Fibroblast of skin of left biceps (primary cell): ENCODE measurements at places on chromosomes 6 and 20.

DNA sequence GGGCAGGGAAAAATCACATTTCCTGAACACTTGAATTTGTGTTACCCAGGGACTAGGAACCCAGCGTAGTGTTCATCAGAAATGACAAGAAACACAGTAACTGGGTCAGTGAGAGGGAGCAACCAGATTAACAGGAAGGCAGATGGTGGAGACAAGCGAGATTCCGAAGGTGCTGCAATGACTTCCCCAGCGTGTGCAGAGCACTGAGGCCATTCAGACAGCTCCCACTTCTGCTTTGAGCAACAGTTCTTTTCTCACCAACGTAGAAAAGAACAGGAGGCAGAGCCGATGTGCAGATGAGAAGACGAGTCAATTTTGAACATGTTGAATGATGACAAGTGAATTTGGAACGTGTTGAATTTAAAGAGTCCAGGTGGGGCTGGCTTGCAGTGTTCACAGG is 63.1 kb upstream of the IFNGR1 start:
- no peak for DNase-seq

DNA sequence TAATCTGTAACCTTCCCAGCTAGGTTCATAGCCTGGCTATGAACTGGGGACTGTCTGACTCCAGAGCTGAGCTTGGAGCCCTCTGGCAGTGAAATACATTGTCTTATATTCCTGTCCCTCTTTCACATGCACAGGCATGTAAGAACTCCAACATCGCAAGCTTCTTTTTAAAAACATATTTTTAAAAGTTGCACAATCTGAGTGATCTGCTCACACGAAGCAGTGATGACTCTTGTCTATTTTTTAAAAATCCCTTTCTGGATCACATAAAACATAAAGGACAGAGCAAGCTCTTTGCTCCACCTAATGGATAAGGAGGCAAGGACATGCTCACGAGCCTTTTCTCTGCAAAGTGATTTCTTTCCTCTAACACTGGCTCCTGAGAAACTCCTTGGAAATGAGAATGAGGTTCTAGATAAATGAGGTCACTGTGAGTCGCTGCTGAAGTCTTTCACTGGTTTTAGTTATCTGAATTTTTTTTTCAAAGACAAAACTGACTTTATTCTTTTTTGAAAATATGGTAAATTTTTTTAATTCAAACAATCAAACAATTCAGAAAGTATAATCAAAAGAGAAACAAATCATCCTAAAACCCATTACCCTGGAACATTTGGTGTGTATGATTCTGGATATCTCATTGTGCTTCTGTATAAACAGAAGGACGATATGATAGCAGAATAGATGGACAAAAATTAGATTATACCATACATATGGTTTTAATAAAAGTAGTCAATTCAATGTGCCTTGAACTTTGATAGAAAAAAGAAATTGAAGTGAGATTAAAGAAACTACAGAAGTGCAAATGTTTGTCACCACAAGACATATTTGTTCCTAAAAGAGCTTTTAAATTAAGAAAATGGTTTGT is 30.8 kb downstream of the IL20RA start:
- DNase-seq = peak; percentile 47

GRCh38 chr6:73923905-73924485 is 228.0 kb downstream of the CD109 start:
- peak; percentile 44 for DNase-seq

DNA sequence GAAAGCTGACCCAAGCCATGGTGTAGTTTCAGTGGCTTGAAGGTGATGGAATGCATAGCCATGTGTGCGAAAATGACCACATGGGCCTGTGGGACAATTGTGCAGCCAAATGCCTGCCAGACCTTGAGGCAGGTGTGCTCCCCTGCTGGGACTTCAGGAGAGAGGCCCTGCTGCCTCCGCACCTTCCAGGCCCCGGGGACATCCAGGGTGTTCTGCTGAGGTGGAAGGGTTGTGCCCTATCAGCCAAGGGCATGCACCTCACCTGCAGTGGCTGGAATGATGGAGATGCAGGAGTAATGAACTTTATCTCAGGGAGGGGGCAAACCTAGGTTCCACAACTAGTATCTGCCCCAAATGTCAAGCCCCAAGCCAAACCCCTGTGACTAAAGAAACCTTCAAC is 44.0 kb downstream of the PRND start:
- no peak for DNase-seq

DNA sequence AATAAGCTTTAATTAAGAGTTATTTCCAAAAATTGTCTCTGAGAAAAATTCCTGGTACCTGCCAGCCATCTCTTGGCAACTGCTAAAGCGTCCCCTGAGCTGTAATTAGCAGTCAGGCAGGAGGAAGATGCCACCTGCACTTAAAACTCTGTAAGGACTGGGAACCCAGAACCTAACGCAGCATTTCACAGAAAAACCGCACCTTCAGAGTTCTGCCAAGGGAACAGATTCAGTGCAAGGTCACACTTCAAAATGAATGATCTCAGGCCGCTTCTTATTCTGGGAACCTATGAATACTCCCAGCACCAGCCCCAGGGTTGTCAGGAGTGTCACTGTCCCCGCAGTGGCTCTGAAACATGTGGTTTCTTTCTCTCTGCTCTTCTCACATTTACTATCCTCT is 36.7 kb downstream of the INSM1 start:
- no peak for DNase-seq

GRCh38 chr20:11672959-11673358 is 244.7 kb upstream of the BTBD3 start:
- DNase-seq = no peak

GRCh38 chr20:19275038-19275629 is 62.7 kb downstream of the SLC24A3 start:
- DNase-seq = no peak

- peak; percentile 60 for DNase-seq
These were observed 65.4 kb downstream of the ARHGAP18 start for GRCh38 chr6:129644567-129645015.

GRCh38 chr6:138248011-138248410 is 29.7 kb upstream of the PBOV1 start:
- DNase-seq = no peak

- DNase-seq = no peak
These were observed 167.4 kb upstream of the PCSK2 start for GRCh38 chr20:17059465-17059864.

DNA sequence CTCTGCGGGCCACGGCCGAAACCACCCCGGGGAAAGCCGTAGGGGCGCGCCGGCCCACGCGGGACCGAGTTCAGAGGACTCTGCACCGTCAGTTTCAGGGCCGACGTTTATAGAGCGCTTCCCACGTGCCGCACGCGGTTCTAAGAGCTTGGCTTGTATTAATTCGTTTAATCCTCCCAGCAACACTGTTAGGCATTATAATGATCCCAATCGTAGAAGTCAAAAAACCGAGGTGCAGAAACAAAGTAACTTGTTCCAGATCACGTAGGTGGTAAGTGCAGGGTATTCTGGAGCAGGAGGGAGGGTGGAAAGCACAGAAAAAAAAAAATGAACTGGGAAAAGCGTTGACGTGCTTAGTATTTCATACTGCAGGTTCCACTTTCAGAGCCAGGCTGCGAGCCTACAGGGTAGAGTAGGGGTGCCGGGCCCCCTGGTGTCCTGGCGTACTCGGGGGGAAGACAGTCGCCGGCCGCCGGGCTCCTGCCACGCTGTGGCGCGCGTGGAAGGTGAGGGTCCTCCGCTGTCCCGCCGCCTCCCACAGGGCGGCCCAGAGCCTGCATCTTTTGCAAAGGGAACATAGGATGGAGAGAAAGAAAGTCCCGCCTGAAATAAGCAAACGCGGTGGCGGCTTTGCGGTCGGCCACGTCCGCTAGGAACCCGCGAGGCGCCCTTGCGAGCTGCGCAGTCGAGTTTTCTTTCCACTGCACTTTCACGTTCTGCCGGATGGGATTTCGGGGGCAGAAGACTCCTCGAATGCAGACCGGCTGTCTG is 10.2 kb upstream of the FOXF2 start:
- DNase-seq = no peak

DNA sequence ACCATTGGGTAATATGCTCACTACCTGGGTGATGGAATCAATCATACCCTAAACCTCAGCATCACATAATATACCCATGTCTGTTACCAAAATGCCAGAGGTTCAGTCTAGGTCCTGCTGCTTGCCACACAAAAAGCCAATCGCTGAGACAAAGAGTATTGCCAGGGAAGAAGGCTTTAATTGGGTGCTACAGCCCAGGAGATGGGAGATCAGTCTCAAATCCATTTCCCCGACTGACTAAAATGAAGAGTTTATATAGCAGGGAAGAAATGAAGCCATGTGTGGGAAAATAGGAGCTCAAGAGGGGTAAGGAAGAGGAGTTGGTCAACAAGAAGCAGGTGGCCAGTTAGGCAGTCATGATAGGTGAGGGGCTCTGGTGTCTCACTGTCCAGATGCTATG is 149.6 kb downstream of the QRSL1 start:
- no peak for DNase-seq

GRCh38 chr6:100232781-100233573 is 231.7 kb downstream of the SIM1 start:
- no peak for DNase-seq

DNA sequence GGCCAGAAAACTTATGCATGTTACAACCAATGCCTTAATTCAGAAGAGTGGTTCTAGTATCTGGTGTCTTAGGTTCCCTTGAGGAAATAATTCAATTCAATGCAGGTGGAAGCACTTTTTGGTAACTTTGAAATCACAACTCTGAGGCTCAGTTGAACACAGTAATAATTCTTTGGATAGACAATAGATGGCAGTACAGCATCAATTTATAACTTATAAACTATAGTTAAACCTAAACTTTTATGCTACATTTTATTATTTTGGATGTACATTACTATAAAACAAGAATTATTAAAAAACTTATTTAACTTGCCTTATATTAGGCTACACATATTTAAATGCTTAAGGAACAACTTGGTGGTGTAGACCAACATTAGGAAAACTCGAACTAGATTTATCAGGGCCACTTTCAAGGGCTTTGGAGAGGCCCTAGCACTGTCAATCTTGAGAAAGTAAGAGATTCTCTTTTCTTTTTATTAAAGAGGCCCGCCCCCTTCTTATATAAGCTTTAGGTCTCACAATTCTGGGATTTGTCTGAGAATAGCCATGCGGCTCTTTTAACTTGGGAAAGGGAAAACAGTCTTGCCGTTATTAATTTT is 85.9 kb downstream of the CRYBG1 start:
- no peak for DNase-seq

DNA sequence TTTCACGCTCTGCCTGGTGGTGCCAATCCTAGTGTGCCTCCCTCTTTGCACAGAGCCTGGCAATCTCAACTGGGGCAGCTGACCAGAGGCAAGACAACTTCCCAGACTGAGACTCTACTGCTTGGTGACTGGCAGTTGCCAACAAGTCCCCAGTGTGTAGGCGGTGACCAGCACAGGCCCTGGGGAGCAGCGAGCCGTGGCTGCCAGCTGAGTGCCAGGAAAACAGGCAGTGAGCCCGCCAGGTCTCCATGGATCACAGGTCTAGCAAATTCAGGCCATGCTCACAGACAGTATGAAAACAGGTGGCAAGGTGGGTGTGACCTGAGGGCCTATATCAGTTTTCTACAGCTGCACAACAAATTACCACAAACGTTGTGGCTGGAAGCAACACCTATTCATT is 289.9 kb downstream of the KIF16B start:
- no peak for DNase-seq

- no peak for DNase-seq
These were observed 48.9 kb downstream of the NOL4L start for GRCh38 chr20:32535953-32536823.

DNA sequence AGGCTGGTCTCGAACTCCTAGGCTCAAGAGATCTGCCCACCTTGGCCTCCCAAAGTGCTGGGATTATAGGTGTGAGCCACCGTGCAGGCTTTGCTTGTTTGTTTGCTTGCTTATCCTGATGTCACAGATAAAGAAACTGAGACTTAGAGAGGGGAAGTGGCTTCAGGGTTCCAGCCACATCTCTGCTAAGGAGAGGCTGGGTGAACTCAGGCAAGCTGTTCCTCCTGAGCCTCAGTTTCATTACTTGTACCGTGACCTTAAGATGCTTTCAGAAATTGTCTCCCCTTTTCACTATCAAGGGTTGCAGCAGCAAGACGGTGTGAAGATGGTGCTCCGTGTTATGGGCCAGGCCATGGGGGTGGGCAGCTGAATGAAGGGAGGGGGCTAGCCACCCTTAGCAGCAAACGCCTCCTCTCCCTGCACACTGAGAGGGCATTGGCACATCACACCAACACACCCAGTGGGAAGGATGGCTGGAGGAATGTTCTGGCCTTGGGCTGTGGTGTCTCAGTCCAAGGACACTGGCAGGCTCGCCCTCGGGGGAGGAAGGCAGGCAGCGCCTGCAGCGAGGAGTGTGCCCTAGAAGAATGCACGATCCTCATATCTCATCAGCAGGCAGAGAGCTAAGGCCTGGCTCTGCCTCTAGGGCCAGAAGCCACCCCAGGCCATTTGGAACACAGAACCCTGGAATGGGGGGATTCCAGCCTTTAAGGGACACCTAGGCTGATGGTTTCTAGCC is 48.2 kb upstream of the TLDC2 start:
- no peak for DNase-seq

DNA sequence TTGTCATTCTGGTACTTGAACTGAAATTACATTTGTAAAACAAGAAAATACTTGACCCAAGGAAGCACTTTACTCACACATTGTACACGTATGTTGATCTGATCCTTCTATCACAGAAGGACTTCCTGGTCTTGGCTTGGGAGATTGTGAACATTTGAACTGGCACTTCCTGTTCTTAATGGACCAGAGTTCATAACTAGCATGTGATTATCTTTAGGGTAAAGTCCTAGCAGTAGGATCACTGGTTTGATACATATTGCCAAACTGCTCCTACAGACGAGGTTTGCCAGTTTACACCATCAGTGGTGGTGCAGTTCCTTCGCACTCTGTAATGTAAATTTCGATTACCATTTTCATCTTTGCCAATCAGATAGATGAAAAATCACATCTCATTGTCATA is 12.7 kb downstream of the HECA start:
- DNase-seq = no peak

DNA sequence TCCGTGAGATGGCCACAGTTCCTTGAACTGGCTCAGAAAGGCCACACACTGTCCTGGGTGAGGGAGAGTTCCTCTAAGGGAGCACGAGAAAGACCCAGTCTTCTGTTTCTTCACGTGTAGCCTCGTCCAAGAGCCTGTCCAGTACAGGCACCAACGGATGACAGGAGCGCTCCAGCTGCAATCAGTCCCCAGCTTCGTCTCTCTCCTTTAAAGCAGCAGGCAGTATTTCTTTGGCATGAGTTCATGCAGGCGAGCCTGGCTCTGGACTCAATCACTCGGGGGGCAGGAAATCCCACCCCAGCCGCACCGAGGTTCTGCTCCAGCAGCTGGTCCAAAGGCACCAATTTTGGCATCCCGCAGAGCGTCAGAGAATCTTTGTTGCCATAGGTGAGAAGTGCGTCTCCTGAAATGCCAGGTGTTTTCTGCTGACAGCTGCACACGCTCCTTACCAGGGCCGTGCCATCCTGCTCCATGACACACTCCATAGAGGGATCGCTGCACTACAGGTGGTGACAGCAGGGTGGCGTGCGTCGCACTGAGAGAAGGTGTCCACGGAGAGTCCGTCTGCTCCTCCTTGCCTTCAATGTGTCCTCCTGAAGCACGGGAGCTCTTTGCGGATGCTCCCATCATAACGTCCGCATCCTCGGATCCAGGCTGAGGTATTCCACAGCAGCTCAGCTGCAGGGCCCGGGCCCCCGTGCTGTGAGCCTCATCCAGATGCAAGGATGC is 59.6 kb upstream of the AFDN start:
- no peak for DNase-seq

- no peak for DNase-seq
These were observed 90.6 kb downstream of the EYA2 start for GRCh38 chr20:46985250-46985649.

GRCh38 chr6:72631480-72631879 is 9.6 kb downstream of the KCNQ5 start:
- peak; percentile 49 for DNase-seq

- DNase-seq = no peak
These were observed 26.8 kb downstream of the MANBAL start for GRCh38 chr20:37316116-37316774.
